ENCODE measurements at places on chromosomes 6 and 20.

- DNase-seq = no peak
Observed at GRCh38 chr20:10639077-10639736, 34.6 kb downstream of the JAG1 start.

- DNase-seq = no peak
Observed at GRCh38 chr6:117391874-117392583, 33.7 kb downstream of the ROS1 start.

GRCh38 chr6:63295553-63296194 is 24.1 kb downstream of the LGSN start:
- DNase-seq = peak; percentile 11

DNA sequence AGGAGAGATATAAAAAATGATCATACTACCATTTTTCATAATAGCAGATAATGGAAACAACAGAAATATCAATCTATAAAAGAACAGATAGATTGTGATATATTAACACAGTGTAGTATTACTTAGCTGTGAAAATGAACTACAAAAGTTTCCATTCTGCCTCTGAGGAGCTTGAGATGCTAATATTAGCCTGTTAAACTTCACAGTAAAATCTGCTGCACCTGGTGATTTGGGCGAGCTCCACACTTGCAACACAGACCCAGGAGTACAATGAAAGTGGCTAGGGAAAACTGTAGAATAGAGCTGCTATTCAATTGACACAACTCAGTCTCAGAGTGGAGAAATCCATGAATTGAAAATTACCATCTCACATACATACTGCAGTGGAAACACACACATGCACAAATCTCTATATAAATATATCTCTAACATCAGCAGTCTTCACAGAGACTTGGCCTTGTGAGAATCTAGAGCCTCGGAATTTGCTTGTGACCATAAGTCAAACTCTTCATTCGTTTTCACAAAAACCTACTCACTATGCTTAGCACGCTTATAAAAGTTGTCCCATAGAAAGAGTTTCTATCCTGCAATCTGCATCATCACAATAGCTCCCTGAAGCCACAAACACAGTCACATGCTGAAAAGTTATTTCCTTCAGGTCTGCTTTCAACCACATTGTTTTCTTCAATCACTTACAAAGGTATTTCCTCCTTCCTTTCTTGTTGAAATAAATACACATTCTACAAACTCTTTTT is 133.0 kb downstream of the PAK5 start:
- DNase-seq = no peak

- no peak for DNase-seq
Observed at GRCh38 chr6:36129941-36130666, at the start of gene MAPK13. Gene MAPK13, plus strand, starts transcription at chr6:36130513. Its CDS starts 70 bp downstream, at chr6:36130583.

GRCh38 chr6:135314543-135314942 is 133.4 kb downstream of the MYB start:
- no peak for DNase-seq

DNA sequence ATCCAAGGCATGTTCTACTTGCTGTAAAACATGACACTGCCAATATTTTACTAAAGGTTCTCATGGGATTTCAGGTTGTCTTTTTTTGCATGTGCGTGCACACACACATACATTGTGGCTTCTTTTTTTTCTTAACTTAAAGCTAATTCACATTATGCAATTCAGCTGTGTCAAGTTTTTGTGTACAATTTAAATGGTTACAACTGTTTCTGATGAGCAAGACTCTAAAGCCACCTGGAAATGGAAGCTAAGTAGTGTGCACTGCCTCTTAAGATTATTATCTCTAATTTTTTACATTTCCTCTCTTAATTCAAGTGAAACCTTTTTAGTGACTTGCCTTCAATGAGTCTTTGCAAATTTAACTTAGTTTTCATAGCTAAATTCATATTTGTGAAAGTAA is 75.3 kb downstream of the TULP4 start:
- DNase-seq = no peak

- DNase-seq = no peak
Observed at GRCh38 chr20:54611708-54612412, 136.5 kb downstream of the DOK5 start.

DNA sequence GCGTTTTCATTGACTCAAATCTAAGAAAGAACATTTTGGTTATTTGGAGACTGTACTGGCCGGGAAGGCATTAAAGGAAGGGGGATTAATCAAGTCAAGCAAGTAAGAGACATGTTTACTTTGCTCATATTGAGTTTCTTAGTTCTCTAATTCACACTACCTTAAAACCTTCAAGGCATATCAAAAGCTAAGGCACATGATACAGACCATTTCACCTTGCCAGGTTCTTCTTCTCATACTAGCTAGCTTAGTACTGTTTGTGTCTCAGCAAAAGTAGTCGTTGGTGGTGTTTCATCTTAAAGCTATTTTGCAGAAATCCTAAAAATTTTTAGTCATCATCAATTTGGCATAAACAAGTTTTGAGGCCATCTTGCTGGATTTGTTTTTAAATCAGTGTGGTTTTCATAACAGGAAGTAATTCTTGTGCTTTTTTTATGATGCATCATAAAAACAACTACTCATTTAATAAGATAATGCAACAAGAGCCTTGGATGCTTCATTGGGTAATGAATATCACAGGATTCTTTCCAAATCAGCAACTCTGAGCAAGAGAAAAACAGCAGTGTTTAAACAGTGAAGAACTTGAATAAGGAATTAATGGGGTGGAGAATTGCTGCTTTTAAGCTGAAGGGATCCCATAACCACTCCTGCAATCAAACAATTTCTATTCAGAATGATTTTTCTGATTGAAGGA is 425.3 kb downstream of the EPM2A start:
- no peak for DNase-seq

- DNase-seq = no peak
Observed at GRCh38 chr6:113203715-113204110, 653.4 kb upstream of the MARCKS start.

DNA sequence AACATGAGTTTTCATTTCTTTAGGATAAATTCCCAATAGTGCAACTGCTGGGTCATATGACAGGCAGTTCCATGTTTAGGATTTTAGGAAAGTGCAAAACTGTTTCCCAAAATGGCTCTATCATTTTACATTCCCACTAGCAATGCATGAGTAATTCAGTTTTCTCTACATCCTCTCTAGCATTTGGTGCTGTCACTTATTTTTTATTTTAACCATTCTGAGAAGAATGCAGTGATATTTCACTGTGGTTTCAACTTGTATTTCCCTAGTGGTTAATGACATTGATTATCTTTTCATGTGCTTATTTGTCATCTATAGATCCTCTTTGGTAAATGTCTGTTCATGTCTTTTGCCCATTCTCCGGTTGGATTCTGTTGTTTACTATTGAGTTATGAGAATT is 82.7 kb downstream of the PHIP start:
- DNase-seq = no peak

- no peak for DNase-seq
Observed at GRCh38 chr6:35489995-35490791, 6.7 kb downstream of the TEAD3 start.

DNA sequence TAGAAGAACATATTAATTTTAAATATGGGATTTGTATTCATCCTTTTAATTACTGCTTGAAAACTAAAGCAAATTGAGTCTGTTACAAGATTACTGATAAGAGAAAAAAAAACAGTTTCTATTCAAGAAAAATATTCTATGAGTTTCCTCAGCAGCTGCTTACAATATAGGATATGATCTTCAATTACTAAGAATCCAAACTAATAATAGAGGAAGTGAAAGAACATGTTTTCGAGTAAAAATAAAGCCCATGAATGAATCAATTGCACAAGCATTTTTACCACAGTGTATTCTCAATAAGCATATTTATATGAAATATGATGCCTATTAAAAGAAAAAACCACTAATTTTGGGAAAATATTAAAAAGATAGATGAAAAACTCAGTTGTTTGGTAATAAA is 63.4 kb downstream of the AHI1 start:
- no peak for DNase-seq

GRCh38 chr20:38725148-38725901 is 1.0 kb downstream of the SLC32A1 start:
- DNase-seq = no peak

DNA sequence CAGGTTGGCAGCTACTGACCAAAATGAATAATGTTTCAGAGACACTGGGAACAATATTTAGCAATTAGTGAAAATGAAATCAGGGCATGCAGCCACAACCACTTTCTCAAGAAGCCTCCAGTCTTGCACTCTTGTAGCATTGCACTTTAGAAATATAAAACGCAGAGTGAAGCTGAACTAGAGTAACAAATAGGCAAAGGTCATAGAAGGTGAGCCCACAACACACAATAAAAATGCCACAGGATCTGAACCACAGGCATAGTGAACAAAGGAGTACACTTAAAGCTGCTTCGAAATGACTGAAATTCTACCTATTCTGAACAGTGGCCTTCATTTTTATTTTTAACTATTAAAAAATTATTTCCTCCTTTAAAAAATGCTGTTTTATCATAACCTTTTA is 25.0 kb downstream of the DDO start:
- DNase-seq = no peak

DNA sequence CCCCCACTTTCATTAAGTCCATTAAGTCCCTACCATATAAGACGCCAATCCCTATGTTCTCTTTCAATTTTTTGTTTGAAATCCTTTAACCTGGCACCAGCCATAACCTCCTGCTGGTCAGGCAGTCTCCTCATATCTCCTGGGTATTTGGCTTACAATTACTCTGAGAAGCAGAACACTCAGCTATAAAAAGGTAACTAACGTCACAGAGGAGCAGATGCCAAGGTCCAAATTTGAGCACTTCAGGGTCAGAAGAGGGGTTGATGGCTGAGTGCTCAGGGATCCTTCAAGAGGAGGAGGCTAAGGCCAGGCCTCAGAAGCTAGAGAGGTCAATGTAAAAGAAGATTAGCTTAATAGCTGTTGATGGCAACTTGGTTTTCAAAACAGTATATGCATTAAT is 22.3 kb upstream of the RCAN2 start:
- DNase-seq = no peak

GRCh38 chr6:6655805-6656251 is 67.3 kb downstream of the LY86 start:
- no peak for DNase-seq

GRCh38 chr6:42498473-42499128 is 46.9 kb upstream of the TRERF1 start:
- no peak for DNase-seq

GRCh38 chr6:46505693-46506512 is 14.7 kb upstream of the RCAN2 start:
- no peak for DNase-seq

All from Kasumi-1 (cell line).